ENCODE measurements at places on chromosomes 3 and 15.
A peak's percentile ranks its signal among the peaks of the same experiment; 100 is the strongest.

DNA sequence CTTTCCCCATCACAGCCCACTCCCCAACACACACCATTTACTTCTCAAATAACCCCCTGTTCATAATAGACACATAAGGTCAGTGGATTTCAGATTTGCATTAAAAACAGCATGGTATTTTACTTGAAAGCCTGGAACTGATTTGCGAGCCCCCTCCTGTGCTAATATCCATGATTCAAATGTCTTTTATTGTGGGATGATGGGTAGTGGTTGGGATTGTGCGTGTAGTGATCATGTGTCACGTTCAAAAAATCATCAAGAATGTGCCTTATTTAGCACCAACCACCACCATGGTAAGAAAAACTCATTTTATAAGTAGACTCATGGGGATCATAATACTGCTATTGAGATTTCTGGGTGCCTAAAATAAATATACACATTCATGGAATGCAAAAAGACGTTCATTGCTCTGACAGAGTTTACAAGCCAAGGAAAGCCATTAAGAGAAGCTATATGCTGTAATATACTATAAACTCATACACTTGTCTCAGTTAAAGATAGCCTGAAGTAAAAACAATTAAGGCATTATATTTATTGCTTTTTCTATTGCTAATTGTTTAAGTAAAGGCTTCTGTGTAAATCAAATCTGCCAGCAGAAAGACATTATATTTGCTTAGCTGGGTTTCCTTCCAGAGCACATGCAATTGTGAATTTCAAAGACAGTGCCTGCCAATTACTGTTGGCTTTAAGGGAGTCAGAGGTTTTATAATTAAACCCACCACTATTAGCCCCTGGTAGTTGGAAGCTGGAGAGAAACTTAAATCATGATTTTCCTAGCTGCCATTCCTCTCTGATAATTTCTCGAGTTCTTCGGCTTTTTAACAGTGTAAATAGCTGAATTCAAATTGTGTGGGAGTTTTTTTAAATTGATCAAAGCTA lies 4.0 kb downstream of the TRAT1 start:
- peak overlapping the region; percentile 85 for H3K4me3 ChIP-seq
- peaks cover 19% of the 10 kb centered on the region for H3K36me3 ChIP-seq
- peaks cover 40% of the 10 kb centered on the region for H3K4me1 ChIP-seq
- H3K27ac ChIP-seq, result peak overlapping the region; percentile 98

DNA sequence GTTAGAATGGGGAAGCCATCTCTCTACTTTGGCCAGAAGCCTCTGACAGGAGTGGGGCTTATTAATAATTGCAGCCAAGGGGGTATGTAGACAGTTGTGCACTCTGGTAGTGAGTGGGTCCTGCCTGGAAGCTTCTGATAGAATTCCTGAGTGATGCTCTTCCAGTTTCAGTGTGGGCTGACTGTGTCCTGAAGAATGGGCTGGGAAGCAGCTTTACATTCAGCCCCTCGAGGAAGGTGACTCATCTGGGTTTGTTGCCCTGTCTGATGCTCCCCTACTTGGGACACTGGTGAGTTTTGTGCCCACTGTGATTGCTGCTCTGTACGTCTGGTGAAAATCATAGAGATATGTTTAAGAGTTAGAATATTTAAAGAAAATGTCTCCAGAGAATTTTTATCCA lies 444.7 kb upstream of the RBMS3 start:
- no peaks in the 10 kb centered on the region for H3K27me3 ChIP-seq
- no peak overlapping the region for H3K27ac ChIP-seq
- H3K36me3 ChIP-seq, result no peaks in the 10 kb centered on the region
- no peak for DNase-seq
- no peak overlapping the region for H3K4me3 ChIP-seq

DNA sequence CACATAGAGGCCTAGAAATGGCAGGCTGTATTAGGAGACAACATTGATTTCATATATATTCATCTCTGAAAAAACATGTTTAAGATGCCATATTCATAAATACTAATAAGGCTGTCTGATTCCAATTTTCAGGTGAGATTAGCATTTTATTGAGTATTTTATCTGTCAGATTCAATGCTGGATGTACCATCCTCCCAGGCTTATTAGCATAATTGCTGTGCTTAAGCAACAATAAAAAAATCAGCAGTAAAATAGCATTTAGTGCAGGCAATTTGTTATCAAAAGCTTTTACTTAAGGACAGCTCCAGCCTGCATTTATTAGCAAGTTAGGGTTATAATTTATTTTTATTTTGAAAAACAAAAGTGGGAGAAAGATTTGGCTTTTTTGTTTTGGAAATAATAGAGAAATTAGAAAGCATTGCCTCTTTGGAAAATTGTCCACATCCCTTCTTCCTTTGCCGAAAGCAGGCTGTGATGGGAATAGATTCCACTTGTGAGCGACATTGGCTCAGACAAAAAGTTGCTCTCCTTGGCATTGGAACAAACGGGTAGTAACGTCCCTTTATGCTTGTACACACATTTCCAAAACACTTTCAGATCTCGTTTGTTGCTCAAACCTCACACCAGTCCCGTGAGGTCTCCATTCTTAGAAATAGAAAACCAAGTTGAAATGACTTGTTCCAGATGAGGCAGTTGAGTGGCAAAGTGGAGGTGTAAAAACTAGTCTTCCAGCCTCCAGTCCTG lies 134.0 kb downstream of the LPP start:
- H3K4me3 ChIP-seq, result no peak overlapping the region

GRCh38 chr15:66163553-66163952 lies 90.0 kb downstream of the MEGF11 start:
- no peak overlapping the region for H3K27ac ChIP-seq
- no peak overlapping the region for H3K4me3 ChIP-seq
- H3K4me1 ChIP-seq, result no peaks in the 10 kb centered on the region
- H3K36me3 ChIP-seq, result no peaks in the 10 kb centered on the region
- H3K27me3 ChIP-seq, result no peaks in the 10 kb centered on the region
- no peak for DNase-seq

- H3K4me1 ChIP-seq, result peaks cover 2% of the 10 kb centered on the region
- no peaks in the 10 kb centered on the region for H3K36me3 ChIP-seq
- H3K4me3 ChIP-seq, result no peak overlapping the region
Measured at GRCh38 chr3:42755681-42756578, 17.1 kb downstream of the CCDC13 start.

DNA sequence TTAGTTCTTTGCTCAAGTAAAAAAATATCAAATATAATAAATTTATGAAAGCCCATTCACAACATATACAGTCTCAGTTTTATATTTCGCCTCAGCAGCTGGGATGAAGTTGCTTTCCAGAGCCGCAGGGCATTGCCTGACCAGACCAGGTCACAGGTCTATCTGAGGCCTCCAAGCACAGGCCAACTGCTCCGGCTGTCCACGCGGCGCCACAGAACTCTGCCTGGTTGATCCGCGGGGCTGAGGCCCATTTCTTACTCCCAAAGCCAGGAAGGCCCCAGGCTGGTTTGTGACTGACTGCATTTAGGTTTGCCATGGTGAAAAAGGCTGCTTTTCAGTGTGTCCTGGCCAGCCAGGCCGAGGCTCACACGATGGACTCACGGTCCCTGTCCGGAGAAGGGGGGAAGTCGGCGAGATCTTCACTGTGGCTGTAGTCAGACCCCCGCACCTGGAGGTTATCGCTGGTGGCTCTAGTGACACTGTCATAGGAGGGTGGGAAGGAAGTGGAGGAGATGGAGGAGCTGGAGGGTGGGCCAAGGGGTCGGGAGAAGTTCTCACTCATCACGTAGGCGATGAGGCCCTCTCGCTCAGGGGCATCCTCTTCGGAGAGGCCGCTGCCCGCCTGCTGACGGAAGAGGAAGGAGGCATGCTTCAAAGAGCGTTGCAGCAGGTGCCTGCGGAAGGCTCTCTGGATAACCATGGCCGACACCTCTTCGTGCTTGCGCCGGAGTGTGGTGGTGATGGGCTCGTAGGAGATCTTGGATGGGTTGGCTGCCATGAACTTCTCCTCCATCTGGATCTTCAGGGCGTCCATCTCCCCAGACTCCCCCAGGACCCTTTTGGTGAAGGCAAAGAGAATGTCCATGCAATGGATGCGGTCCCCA lies 54.1 kb downstream of the EXOG start:
- no peak overlapping the region for H3K27ac ChIP-seq
- peaks cover 1% of the 10 kb centered on the region for H3K27me3 ChIP-seq
- H3K4me1 ChIP-seq, result no peaks in the 10 kb centered on the region
- no peak overlapping the region for H3K4me3 ChIP-seq

DNA sequence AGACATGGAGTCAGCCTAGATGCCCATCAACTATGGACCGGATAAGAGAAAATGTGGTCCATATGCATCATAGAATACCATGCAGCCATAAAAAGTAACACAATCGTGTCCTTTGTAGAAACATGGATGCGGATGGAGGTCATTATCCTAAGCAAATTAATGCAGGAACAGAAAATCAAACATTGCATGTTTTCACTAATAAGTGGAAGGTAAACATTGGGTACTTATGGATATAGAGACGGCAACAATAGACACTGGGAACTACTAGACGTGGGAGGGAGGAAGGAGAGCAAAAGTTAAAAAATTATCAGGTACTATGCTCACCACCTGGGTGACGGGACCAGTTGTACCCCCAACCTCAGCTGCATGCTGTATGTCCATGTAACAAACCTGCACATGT lies 2.5 kb downstream of the PLD1 start:
- peaks cover 37% of the 10 kb centered on the region for H3K27me3 ChIP-seq
- no peak overlapping the region for H3K4me3 ChIP-seq
- peaks cover 8% of the 10 kb centered on the region for H3K4me1 ChIP-seq
- no peaks in the 10 kb centered on the region for H3K36me3 ChIP-seq
- DNase-seq, result no peak
- no peak overlapping the region for H3K27ac ChIP-seq

DNA sequence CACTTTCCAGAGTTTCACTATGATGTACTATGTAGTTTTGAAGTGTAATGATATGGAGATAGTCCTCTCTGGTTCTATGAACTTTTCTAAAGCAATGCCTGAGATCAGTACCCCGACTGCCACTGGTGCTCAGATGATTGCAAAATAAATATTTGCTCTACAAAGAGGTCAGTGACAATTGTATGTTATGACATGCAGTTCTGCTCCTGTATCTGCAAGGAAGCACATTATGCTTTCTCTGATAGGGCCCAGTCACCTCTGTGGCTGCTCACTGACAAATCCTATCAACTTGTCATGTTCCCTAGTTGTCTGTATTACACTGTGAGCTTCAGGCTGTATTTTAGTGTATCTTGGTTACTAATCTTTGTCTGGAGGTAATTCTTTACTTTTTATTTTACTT lies 362.6 kb downstream of the ROBO1 start:
- no peaks in the 10 kb centered on the region for H3K36me3 ChIP-seq
- no peaks in the 10 kb centered on the region for H3K27me3 ChIP-seq
- no peaks in the 10 kb centered on the region for H3K4me1 ChIP-seq

- peak; percentile 71 for DNase-seq
- peaks cover 75% of the 10 kb centered on the region for H3K4me1 ChIP-seq
- H3K36me3 ChIP-seq, result peaks cover 7% of the 10 kb centered on the region
- peak overlapping the region; percentile 98 for H3K27ac ChIP-seq
- H3K27me3 ChIP-seq, result no peaks in the 10 kb centered on the region
- no peak overlapping the region for H3K4me3 ChIP-seq
Measured at GRCh38 chr15:60800299-60801072, 321.5 kb upstream of the ICE2 start.

DNA sequence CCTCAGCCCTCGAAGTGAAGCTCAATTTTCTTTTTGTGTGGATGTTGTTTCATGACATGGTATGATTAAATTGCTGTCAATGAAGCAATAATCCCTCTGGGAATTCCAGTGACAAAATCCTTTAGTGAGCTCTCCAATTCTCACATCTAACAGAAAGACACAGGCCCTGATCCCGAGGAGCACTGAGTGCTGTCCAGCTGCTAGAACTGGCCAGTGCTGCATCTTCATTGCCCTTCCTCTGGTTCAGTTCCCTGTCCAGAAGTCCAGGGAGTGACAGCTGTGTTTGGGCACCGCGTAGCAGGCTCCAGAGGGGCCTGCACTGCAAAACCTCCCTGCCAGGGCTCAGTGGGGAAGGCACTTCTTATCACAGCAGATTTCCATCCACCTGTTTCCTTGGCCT lies 516.8 kb upstream of the ATP11B start:
- no peaks in the 10 kb centered on the region for H3K36me3 ChIP-seq
- H3K4me1 ChIP-seq, result no peaks in the 10 kb centered on the region
- H3K4me3 ChIP-seq, result no peak overlapping the region
- H3K27ac ChIP-seq, result no peak overlapping the region
- DNase-seq, result no peak

DNA sequence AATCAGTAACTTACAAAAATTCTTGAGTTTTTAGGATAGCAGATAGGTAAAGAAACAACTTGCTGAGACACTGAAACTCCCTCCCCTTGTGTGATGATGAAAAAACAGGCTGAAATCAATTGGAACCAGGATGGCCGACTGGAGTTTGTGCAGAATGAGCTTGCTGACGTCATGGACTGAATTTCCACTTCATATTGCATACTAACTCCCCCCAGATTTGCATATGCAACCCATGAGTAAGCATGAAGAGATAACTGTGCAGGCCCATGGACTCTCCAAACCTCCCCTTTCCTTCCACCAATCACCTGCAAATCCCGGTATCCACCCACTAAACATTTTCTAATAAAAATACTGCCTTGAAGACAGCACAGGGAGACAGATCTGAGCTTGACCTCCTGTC lies 82.0 kb upstream of the SCN5A start:
- H3K4me1 ChIP-seq, result no peaks in the 10 kb centered on the region
- no peak for DNase-seq
- H3K4me3 ChIP-seq, result no peak overlapping the region
- H3K27me3 ChIP-seq, result peaks cover 5% of the 10 kb centered on the region
- H3K36me3 ChIP-seq, result no peaks in the 10 kb centered on the region

DNA sequence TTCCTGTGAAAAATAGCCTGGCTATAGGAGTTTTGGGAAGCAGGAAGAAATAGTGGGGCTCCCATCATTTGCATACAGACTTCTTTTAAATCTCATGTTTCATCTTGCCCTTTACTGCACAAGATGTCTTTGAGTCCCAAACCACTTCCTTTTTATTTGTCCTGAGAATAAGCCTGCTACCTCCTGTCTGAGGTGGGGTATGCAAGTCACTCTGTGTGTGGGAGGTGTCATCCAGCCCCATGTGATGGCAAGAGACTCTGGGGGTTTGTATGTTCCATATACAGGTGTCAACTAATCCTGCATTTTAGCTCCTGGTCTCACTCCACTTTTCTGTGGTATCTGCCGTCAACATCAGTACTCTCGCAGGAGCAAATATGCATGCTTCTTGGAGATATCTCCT lies 102.0 kb downstream of the OTOL1 start:
- H3K4me3 ChIP-seq, result no peak overlapping the region
- no peaks in the 10 kb centered on the region for H3K4me1 ChIP-seq
- no peak for DNase-seq
- no peaks in the 10 kb centered on the region for H3K36me3 ChIP-seq

DNA sequence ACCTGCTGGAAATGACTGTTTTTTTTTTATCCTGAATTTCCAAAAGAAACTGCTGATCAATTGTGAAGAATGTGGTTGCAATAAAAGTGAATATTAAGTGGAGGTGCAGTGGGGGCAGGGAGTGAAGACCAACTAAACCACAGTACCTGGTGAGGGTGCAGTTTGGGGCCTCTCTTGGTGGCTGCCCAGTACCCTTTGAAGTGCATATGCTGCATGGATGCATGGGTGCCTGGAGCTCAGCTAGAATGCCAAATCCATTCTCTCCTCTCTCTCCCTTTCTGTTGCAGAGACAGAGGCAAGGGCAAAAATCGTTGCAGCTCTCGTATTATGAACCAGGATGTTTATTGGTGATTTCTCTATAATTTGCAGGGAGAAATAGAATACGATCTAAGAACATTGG lies 420.5 kb upstream of the ONECUT1 start:
- no peaks in the 10 kb centered on the region for H3K4me1 ChIP-seq
- no peak for DNase-seq
- H3K4me3 ChIP-seq, result no peak overlapping the region
- H3K27ac ChIP-seq, result no peak overlapping the region
- peaks cover under 1% of the 10 kb centered on the region for H3K27me3 ChIP-seq
- no peaks in the 10 kb centered on the region for H3K36me3 ChIP-seq
